Sciatic nerve (tissue), 2 donors: ENCODE measurements at places on chromosomes 7 and 10. TPM values are rescaled to one million over a fixed set of nuclear protein-coding genes. Genes with fewer than 3 reads are reported as not detected.

- DNase-seq: no peak
These were observed 381.9 kb downstream of the ZWINT start for GRCh38 chr10:55979203-55979602.

- DNase-seq: peak; percentile 73
These were observed 210.9 kb downstream of the DGKB start for GRCh38 chr7:14691597-14692203.

UFSP1 gene
- 2.9 TPM for total RNA-seq

ST8SIA6 gene
- total RNA-seq: 2.5 TPM

IRF5 gene
- total RNA-seq: 8.7 TPM

- DNase-seq: no peak
These were observed 498.2 kb downstream of the PHTF2 start for GRCh38 chr7:78296644-78297371.

TRPV5 gene
- 0.22 TPM for total RNA-seq

DNA sequence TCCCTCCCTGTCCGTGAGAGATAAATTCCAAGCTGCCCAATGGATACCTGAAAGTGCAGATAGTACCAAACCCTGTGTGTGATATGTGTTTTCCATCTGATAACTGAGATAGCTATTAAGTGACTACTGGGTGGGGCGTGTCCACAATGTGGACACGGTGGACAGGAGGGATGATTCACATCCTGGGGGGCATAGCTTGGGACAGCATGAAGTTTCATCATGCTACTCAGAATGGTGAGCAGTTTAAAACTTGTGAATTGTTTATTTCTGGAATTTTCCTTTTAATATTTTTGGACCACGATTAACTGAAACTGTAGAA lies 158.6 kb downstream of the CREB5 start:
- DNase-seq: no peak

DNA sequence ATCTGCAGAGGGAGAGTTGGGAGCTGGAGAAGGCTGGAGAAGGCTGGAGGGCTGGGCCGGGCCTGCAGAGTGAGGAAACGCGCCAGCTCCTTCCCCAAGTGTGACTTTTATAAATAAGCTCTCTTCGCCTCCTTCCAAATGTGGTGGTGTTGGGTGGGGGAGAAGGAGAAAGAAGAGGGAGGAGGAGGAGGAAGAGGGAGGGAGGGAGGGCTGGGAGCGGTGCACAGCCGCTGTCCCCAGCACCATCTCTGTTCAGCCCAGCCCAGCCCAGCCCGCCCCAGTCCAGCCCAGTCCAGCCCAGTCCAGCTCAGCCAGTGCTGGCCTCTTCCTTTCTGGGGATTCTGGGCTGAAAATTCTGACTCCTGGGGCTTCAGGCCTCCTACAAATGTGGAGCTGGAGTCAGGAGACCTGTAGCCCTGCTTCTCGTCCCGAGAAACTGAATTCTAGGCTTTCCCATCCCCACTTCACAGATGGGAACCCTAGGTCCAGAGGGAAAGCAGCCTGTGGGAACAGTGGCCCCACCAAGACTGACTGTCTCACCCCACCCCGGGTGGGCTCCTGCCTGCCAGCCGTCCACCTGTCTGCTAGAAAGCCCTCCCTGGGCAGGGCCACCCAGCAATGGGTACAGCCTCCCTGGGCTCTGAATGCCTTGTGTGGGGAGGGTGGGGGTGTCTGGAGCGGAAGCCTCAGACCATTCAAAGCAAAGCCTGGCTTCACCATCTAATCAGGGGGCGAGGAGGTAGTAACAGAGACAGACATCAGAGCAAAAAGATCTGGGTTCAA lies 2.3 kb downstream of the STX1A start:
- DNase-seq: no peak

DNA sequence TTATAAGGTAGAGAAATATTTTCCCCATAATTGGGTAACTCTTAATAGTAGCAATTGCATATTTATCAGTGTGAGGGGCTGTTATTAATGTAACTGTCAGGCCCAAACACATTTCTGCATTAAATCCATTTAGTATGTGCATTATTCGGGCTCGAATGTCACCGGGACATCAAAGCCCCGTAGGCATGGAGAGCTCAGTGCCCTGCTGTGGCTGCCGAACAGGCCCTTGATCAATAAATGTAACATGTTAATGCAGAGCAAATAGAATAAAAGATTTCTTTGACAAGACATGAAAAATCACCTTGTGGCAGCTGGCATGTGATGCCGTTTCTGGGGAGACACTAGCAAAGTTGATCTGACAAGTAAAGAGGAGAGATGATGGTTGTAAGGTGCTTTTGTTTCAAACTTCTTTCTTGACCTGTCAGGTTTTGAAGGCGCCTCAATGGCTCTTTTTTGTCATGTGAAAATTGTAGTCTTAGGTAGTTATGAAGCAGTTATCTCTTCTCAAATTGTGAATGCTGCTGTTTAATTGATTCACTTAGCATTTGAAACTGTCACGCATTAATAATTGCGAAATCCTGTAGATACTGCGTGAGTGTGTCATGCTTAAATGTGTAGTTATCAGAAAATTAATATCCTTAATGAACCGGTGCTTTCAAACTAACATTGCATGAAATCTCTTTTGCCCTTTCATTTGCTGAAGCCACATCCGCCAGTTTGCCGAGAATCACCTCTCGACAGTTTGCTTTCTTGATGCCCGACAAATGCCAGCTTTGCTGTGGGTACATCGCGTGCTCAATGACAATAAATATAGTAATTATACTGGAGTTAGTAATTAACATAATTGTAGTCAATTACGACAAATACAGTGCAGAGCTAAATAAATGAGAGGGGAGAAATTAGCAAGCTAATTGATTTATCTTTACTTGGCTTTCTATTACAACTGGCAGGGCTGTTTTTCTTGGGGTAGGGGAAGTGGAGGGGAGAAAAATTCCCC lies 19.5 kb downstream of the LRMDA start:
- DNase-seq: no peak

CAMK2B gene
- total RNA-seq: 26.9 TPM

CTAGE6 gene
- total RNA-seq: 0.76 TPM

DNA sequence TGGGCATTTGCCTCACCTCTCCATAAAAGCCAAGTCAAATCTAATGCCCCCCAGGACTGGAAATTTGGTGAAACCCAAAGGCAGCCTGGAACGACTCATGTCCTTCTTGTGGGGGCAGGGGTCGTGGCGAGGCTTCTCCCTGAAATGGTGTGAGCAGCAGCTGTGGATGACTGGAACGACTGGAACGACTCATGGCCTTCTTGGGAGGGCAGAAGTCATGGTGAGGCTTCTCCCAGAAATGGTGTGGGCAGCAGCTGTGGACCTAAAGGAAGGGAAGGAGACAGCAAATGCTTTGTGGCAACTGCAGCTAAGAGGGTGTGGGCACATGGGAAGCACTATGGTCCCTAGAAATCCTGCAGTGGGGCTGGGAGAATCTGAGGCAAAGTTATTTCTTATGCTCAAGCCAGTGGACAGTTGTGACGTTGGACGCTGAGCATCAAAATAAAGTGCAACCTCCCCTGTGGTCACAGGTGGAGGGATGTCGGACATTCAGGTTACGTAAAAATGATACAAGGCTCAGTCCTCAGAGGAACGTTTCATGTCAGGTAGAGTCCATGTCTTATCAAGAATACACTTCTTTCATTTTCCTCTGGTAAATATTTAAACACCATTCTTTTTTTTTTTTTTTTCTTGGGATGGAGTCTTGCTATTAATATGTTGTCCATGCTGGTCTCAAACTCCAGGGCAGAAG lies 107.0 kb upstream of the KIF5B start:
- DNase-seq: no peak

ASB15 gene
- total RNA-seq: not detected

PARD3 gene
- 46.1 TPM for total RNA-seq

DNA sequence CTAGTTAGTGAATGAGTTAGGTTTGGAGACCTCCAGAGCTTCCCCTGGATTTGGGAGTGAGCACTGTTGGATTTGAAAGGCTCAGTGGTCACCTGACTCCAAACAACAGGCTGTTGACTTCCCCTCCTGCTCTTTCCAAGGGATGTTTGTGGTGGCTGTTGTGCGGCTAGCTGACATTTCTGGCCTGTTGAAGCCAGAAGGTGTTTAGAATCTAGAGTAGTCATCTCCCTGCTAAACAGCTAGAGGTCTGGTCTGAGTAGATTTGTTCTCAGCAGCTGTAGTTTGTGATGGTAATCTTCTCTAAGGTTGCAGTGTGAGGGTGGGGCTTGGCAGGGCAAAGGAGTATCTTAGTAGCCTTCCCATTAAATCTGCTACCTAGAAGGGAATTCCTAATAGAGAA lies 30.1 kb downstream of the BPGM start:
- no peak for DNase-seq

ABCA13 gene
- 7.6 TPM for total RNA-seq

NCF1 gene
- 15.3 TPM for total RNA-seq

LRRC27 gene
- total RNA-seq: 12.4 TPM

GRCh38 chr10:103764296-103765088 lies 90.9 kb downstream of the SH3PXD2A start:
- no peak for DNase-seq
